Activated CD8-positive, alpha-beta T cell treated with anti-CD3 and anti-CD28 coated beads for 36 hours (primary cell): ENCODE measurements at places on chromosomes 3 and 15. TPM values are rescaled to one million over a fixed set of nuclear protein-coding genes. Genes with fewer than 3 reads are reported as not detected.
A peak's percentile ranks its signal among the peaks of the same experiment; 100 is the strongest.

DNA sequence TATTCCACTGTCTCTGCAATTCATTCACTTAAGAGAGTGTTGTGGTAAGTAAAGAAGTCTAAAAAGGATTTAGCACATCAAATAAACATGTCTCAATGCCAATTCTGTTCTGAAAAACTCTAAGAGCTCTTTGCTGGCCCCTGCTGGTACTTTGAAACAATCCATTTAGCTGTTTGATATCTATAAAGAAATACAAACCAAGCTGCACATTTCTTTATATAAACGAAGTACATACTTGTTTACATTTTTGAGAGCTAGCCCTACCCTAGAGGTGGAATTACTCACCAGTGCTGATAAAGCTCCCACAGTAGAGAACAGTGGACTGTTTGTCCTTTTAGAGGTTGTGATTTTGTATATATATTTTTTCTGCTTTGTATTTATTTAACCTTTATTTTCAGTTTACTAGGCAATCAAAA, 75.5 kb downstream of the NEDD4 start:
- peak; percentile 14 for DNase-seq
- H3K27ac ChIP-seq = no peak overlapping the region
- no peak overlapping the region for H3K4me3 ChIP-seq

GRCh38 chr3:112012205-112012992, 13.7 kb downstream of the TAGLN3 start:
- H3K36me3 ChIP-seq = no peaks in the 10 kb centered on the region
- H3K4me3 ChIP-seq = no peak overlapping the region
- peak overlapping the region; percentile 39 for H3K27ac ChIP-seq
- no peak for DNase-seq
- peaks cover 21% of the 10 kb centered on the region for H3K4me1 ChIP-seq
- H3K27me3 ChIP-seq = no peaks in the 10 kb centered on the region

DNA sequence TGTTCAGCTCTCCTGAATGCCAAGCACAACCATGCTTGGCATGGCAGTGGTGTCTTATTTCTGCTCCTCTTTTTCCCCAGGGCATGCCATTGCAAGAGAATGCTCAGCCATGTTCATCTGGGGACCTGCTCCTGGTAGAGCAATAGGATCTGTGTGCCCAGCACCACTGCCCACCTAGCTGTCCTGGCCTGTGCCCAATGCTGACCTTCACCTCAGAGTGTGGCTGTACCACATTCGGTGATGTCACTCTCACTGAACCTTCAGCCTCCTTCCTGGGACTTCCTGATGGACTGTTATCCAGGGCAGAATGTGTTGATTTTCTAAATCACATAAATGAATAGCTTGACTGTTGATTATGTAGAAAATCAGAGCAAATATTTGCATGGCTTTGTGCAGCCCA, 42.0 kb downstream of the AGTR1 start:
- no peak for DNase-seq
- no peak overlapping the region for H3K4me3 ChIP-seq
- H3K4me1 ChIP-seq = no peaks in the 10 kb centered on the region

- no peaks in the 10 kb centered on the region for H3K4me1 ChIP-seq
- no peaks in the 10 kb centered on the region for H3K36me3 ChIP-seq
- peak; percentile 9 for DNase-seq
- H3K4me3 ChIP-seq = no peak overlapping the region
Measured at GRCh38 chr3:53650424-53650823, 156.0 kb downstream of the CACNA1D start.

Gene GMNC
- not detected for total RNA-seq
